Dorsolateral prefrontal cortex (tissue), 122 donors: ENCODE measurements at places on chromosomes 5 and 9. TPM values are rescaled to one million over a fixed set of nuclear protein-coding genes. Genes with fewer than 3 reads are reported as not detected.

- DNase-seq: no peak
Observed at GRCh38 chr5:80713631-80714030, 58.8 kb upstream of the DHFR start.

- DNase-seq: no peak
Observed at GRCh38 chr5:138752341-138752950, 779 bp upstream of the CTNNA1 start.

GRCh38 chr5:34620185-34620584, 35.9 kb upstream of the RAI14 start:
- no peak for DNase-seq

DNA sequence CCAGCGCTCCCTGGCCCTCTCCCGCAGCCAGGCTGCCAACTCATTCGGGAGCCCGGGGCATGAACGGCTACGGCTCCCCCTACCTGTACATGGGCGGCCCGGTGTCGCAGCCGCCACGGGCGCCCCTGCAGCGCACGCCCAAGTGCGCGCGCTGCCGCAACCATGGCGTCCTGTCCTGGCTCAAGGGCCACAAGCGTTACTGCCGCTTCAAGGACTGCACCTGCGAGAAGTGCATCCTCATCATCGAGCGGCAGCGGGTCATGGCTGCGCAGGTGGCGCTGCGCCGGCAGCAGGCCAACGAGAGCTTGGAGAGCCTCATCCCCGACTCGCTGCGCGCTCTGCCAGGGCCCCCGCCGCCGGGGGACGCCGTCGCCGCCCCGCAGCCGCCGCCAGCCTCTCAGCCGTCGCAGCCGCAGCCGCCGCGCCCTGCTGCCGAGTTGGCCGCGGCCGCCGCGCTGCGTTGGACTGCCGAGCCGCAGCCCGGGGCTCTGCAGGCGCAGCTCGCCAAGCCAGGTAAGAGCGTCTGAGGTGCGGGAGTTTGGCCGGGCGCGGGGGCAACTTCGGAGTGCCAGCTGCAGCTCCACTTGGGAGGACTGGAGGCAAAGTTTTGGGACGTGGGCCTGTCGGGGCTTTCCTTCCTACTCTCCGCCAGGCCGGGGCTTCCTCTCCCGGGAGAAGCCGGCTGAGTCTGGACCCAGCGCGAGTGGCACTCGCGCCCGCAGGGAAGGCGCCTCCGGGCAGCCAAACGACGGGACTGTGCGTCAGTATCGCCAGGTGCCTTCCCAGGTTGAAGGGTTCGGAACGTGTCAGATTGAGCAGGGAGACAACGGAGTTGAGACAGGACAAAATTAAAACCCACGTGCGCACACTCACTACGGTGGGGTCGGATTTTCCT, 735 bp downstream of the DMRT3 start:
- DNase-seq: no peak

DNA sequence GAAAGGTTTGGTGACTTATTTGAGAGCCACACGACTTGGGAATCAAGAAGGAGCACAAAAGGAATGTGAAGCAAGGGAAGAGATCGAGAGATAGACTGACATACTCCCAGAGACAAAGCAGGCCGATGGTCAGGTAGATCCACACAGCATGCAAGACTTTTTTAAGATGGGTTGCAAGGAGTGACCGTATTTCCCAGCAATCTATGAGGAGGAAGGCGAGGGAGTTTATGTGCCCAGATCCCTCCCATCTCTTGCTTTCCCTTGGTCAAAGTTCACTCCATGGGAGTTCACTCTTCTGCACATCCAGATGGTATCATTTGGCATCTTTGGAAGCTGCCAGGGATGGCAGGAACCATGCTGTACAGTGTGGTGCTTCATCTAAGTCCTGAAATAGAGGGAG, 148.9 kb downstream of the RMI1 start:
- DNase-seq: no peak

- DNase-seq: no peak
Observed at GRCh38 chr5:59152701-59153245, 569.9 kb downstream of the RAB3C start.

DNA sequence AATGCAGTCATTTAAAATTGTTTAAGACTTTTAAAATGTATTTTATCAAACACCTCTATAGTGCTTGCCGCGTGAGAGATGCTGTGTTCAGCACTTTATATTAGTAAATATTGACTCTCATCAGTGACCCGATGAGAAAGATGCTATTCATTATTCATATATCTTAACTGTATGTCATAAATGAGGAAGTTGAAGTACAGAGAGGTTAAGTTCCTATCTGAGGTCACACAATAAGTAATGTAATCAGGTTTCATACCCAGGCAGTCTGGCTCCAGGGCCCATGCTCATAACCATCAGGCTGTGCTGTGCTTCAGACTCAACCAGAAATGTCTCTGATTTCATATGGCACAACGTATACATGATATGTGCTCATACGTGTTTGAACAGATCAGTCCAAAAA, 119.0 kb downstream of the SV2C start:
- no peak for DNase-seq

The DDX4 gene
- 1.4 TPM for total RNA-seq

The PCDHGB7 gene
- total RNA-seq: 19.7 TPM

The ANKRD31 gene
- 1.0 TPM for total RNA-seq

The ASPN gene
- total RNA-seq: 0.95 TPM

The NFX1 gene
- total RNA-seq: 49.7 TPM

The TMEM215 gene
- 0.25 TPM for total RNA-seq

The TMEM171 gene
- 0.83 TPM for total RNA-seq

The PCDHB1 gene
- 0.04 TPM for total RNA-seq
